ENCODE measurements at places on chromosomes 4 and X.

DNA sequence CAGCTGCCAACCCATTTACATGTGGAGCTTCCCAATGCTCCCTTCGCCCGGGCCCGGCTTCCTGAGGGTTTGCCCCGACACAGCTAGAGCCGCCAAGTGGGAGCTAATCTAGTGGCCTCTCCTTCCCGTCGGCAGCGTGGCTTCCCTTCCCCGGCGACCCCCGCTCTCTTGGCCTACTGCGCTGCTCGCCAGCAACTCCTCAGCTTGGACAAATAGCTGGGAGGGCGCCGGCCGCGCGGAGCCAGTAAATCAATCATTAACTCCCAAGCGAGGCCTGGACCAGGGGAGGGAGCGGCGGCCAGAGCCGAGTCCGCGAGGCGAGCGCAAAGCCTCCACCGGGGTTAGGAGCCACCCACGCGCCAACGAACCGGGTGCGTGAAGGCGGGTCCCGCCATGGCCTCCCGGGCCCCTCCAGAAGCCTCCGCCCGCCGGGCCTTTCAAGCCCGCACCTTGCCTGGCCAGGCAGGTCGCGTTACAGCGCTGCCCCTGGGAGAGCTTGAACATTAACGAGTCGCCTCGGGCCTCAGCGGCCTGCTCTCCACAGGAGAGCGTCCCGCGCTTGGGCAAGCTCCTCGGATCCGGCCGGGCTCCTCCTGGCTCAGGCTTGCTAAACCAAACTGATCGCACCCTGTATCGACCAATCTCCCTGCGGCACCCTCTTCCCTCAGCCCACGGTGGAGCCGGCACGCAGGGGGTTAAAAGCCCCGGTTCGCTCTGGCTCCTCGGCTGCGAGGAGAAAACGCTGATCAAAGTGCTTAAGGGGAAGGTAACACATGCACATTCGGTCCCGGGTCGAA is 10.6 kb upstream of the BCOR start:
- DNase-seq, result no peak

DNA sequence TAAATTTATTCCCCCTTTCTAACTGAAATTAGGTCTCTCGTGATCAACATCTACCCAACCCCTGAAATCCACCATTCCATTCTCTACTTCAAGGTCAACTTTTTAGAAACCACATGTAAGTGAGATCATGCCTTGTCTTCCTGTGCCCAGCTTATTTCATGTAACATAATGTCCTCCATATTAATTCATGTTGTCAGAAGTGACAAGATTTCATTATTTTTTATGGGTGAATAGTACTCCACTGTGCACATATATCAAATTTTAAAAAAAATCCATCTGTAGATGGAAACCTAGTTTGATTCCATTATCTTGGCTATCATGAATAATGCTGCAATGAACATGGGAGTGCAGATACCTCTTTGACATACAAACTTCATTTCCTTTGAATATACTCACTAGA is 1.5 kb downstream of the PPID start:
- no peak for DNase-seq

DNA sequence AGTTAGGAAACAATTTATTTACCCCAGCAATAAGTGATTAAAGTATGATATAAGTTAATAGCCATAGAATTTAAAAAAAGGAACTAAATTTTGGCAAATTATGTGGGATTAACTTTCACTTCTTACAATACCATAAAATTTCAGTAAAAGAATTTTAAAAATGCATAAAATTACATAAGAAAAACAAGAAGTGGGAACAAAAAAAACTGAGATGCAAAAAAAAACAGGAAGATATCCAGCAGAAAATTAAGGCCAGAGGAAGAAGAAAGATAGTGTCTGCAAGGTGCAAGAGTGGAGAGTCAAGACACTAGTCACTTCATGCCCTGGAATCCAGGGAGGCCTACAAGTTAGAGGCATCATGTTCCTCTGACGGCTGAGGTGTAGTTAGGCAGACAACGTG is 184.2 kb downstream of the GASK1B start:
- DNase-seq, result no peak

- DNase-seq, result peak; percentile 61
Measured at GRCh38 chr4:88275516-88275915, 8.8 kb downstream of the PPM1K start.

DNA sequence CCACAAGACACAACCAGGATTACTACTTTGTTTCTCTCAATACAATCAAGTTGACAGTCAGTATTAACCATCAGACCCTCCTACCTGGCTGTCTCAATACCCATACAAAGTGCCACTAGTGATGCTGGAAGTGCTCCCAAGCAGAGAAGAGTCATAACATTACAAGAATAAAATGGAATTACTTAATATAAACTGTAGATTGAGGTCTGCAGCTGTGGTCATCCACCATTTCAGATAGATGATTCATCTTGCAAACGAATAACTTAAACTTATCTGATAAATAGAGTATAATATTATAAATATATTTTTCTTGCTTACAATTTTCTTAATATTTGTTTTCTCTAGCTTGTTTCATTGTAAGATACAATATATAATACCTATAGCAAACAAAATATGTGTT is 1034.2 kb upstream of the PCDH10 start:
- no peak for DNase-seq

GRCh38 chr4:169136796-169137557 is 126.9 kb upstream of the CBR4 start:
- no peak for DNase-seq

DNA sequence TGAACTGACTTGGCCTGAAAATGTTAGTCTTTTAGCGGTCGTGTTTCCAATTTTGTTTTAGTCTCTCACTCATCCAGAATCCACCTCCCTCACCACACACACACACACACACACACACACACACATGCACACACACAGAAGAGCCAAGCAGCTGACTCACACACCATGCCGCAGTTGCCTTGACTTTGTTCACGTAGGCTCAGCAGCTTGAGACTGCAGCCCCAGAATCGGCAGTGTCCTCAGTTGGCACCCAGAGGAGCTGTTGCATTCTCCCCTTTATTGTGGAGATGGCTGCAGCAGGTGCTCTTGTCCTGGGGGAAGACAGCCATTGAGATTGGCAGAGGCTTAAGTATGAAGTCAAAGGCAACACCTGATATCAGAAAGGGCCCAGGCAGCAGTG is 20.9 kb upstream of the XPNPEP2 start:
- no peak for DNase-seq

GRCh38 chr4:132395561-132395960 is 753.5 kb upstream of the PCDH10 start:
- DNase-seq, result no peak

DNA sequence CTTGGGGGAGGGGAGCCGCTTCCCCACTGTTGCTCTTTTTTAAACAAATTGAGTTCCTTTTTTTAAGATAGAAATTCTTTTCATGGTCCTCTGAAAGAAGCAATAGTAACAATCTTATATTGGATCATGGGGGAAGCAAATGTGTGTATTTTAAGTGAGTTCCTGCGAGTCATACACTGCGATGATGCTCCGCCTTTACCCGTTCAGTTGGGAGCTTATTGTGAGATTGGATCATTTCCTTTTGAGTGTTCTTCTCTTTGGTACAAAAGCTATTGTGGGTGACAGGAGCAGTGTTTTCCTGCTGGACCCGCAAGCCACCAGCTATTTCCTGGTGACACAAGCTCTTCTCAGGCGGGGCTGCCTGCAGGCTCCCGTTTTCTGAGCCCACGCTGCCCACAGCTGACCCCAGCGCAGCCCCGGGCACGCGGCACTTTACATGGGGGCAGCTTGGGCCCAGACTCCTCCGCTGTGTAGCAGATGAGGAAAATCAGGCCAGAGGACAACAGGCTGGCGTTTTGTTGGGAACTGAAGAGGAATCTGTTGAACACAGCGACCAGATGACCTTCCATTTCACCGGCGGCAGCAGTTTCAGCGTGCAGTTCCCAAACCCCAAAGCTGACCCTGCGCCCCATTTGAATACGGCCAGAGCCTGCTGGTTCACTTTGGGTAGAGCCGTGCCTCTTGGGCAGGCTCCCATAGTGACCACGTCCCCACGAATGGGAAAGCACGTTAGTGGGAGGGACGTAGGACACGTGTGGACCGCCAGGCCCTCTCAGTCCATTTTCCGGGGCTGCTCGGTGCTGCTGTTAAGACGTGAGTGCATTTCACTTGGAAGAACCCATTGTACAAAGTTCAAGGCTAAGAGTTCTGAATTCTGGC is 12.2 kb downstream of the TADA2B start:
- DNase-seq, result no peak

DNA sequence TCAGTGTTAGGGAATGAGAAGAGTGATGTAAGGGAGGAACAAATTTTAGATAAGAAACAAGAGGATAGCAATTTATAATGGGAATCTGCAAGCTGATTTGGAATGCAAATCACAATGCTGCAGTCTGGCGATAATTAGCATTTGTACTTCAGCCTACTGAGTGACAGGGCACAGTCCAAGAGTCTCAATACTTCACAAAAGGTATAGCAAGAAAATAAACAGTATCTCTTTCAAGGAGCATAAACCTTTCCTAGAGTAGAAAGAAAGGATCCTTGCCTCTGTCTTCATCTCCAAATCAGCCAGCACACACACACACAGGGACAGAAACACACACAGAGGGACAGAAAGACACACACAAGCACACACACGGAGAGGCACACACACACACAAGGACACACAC is 1.1 kb upstream of the GPM6A start:
- DNase-seq, result no peak

- DNase-seq, result no peak
Measured at GRCh38 chrX:49059201-49059600, 402 bp downstream of the CCDC120 start.

GRCh38 chr4:185782523-185782922 is 29.5 kb downstream of the SORBS2 start:
- DNase-seq, result no peak

DNA sequence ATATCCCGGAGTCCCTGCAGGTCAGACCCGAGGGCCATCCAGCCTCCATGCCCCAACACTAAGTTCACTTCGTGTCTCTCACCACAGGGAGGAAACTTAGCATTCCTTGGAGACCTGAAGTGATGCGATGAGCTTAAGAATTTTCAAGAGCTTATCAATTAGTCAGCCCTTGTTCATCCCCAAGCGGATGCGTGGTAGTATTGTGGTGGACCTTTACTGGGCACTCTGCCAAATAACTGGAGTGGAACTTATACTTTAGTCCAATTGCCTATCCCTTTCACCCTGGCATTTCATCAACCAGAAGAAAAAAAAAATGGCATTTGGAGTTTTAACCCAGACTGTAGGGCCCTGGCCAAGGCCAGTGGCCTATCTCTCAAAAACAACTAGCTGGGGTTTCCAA is 137.1 kb downstream of the RELL1 start:
- DNase-seq, result no peak

DNA sequence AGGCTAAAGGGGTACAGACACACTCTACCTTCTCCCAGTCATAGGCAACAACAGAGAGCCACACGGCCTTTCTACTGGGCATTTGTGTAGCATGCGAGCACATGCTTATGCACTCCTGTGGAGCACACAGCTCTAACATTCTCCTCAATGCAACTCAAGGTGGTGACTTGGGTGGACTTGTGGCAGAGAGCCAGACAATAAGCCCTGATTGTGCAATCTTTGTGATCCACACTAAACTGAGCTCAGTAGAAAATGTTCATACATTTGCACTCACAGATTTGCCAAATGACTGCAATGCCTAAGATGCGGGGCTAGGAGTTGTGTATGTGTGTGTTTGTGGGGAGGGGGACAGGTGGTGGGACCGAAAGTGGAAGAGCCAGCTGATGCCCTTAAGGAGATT is 31.4 kb upstream of the SETD7 start:
- no peak for DNase-seq

GRCh38 chr4:180810581-180810980 is 1432.6 kb upstream of the TENM3 start:
- DNase-seq, result no peak

- no peak for DNase-seq
Measured at GRCh38 chrX:69503782-69504625, at the start of gene NALF2. NALF2 (plus strand) TSS chrX:69504326; CDS start chrX:69505283, 957 bp downstream.

DNA sequence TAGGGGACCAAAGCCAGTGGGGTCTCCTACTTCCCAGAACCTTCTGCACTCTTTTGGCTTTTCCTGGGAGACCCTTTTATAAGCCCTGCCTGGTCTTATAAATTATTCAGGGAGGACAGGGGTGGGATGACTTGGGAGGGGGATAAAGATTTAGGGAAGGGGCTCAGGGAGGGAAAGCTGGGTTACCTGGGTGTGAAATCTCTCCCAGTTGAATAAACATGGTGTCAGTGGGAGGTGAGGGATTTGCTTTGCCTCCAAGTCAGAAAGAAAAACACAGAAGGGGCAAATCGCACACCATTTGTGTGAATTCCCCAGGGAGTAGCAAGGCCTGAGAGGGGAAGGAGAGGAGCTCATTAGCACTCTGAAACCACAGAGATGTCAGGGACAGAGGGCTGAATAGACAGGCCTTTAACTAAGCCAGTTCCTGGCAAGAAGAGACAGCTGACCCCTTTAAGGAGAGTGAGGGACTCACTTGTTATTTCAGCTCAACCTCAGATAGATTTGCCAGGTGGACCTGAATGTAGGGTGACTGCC is at the start of gene RIPPLY1:
Gene RIPPLY1, minus strand, starts transcription at position 51 of the 534 bp plus-strand sequence. CDS start 54 bp downstream, outside the sequence.
- DNase-seq, result no peak

DNA sequence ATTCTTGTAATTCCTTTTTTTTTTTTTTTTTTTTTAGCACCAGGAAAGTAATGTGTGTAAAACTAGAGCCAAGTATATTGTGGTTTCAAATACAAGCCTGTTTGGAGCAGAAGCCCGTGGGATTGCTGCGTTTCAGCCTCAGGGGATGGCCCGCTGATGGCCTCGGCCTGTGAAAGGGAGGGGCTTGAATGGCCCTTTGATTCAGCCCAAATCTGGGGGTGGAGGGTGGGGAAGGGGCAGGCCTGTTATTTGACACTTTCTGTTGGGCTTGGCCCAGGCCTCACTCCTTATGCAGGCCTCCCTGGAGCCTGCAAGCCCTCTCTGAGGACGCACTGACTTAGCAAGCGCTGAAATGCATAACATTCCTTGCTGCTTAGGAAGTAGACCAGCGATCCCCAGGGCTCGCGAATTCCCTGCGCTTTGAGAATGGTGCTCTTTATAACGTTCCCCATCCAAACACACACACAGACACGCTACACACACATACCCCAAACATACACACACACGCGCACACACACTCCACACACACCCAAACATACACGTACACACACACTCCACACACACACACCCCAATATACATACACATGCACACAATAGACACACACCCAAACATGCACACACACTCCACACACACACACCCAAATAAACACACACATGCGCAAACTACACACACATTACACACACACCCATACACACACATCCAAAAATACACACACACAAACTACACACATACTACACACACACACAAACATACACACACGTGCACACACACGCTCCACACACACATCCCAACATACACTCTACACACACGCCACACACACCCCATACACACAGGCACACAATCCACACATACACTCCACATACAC is 29.6 kb downstream of the TLR10 start:
- DNase-seq, result no peak

DNA sequence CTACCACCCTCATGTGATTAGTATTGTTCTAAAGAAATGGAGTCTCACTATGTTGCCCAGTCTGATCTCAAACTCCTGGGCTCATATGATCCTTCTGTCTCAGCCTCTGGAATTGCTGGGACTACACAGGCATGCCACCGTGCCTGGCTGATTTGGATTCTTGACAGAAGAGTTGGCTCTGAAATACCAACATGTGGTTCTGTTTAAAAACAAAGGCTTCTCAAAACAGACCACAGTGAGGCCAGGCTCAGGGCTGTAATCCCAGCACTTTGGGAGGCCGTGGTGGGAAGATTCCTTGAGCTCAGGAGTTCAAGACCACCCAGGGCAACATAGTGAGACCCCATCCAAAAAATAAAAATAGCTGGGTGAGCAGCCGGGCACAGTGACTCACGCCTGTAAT is 126.7 kb downstream of the DHRSX start:
- no peak for DNase-seq

GRCh38 chr4:78298618-78299017 is 241.5 kb downstream of the FRAS1 start:
- no peak for DNase-seq

All from naive B cell (primary cell).